ENCODE measurements at places on chromosomes 5 and 9.

DNA sequence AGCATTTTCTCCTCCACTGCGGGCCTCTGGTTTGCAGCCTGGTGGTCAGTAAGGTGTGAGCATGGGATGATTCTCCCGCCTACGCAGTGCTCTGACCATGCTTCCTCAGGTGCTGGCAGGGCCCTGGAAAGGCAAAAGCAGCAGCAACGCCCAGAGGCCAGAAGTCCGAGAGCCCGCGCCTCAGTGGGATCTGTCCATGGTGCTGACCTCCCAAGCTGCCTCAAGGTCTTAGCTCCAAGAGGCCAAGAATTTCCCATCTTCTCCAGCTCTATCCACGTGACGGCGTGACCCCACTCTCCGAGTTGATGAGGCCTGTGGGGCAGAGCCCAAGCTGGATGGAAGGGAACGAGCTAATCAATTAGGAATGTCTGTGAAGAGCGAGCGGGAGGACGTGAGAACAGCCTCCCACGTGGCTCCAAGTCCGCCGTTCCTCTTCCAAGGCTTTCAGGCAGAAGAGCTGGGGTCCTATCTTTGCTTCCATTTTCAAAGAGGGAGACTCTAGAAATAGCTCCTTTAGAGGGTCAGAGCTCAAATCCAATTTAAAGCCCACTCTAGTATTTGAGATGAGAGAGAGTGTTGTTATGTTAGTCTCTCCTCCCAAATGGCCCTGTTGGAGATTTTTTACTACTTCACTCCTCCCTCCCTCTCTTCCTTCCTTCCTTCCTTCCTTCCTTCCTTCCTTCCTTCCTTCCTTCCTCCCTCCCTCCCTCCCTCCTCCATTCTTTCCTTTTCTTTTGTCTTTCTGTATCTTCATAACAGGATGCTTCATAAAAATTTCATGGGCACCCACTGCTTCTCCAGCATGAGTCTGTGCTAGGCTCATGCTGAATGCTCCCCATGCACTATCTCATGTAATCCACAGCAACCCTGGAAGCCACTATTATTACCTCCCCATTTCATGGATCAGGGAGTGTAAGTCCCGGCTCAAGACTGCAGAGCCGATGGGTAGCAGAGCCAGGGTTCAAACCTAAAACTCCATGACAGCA lies 69.3 kb downstream of the OLFM1 start:
- DNase-seq, result no peak

- DNase-seq, result no peak
Observed at GRCh38 chr9:127509261-127509954, 58.1 kb downstream of the LRSAM1 start.

DNA sequence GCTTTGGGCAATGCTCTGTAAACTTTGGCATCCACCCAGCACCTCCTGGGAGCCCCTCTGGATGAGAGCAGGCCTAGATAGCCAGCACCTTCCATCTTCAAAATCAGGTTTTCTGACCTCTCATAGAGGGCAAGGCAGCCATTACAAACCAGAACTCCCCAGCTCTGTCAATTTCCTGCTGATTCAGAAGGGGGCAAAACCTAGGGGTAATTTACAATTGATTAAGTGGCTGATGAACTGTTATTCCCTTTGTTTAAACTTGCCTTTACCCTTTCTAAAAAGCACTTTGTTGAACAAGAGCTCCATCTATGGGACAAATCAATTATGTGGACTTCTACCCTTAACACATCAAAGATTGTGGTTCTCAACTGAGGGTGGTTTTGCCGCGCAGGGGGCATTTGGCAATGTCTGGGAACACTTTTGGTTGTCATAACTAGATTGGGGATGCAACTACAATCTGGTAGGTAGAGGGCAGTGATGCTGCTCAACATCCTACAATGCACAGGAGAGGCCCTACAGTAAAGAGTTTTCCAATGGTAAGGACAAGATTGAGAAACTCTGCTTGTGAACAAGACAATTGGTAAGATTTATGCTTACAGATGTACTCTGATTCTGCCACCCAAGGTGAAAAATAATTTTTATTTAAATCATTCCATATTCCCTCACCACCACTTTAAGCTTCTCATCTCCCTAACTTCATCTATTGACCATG lies 184.1 kb downstream of the MARCHF11 start:
- no peak for DNase-seq

GRCh38 chr9:115456515-115456914 lies 338.6 kb upstream of the TNC start:
- no peak for DNase-seq

DNA sequence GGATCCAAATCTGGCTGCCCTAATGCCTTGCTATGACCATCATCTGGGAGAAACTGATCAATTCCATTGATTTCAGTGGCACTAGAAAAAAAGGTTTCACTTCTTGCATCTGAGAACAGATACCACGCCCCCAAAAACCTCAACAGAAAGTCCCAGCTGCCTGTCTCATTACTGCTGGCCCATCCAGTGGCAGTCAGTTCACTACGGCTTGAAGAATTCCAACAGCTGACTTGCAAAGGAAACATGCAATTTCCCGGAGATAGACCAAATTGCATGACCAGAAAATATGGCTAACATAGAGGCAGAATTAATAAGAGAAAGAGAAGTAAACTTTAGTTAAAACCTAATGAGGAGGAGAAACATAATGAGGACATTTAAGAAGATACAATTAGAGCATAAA lies 48.6 kb downstream of the UGCG start:
- no peak for DNase-seq

GRCh38 chr5:121182788-121183490 lies 668.7 kb upstream of the FTMT start:
- no peak for DNase-seq

DNA sequence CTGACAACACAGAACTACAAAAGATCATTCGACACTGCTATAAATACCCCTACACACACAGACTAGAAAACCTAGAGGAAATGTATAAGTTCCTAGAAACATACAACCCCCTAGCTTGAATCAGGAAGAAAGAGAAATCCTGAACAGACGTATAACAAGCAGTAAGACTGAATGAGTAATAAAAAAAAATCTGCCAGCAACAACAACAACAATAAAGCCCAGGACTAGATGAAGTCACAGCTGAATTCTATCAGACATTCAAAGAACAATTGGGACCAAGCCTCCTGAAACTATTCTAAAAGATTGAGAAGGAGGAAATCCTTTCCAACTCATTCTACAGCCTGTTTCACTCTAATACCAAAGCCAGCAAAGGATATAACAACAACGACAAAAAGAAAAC lies 68.2 kb upstream of the SLIT3 start:
- DNase-seq, result no peak

DNA sequence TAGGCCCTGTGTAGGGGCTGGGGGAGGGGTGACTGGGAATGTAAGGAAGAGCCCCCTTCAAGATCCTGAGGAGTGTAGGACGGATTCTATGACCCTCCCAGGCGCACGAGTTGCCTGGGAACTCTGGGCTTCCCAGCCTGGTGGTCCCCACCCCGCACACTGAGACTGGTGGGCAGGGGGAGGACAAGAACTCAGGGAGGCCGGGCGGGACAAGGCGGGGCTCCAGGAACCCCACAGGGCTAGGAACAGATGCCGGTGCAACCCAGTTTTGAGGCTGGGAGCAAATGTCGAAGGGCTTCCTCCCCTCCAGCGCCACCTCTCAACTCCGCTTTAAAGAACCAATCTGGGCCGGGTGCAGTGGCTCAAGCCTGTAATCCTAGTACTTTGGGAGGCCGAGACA lies 1.3 kb upstream of the VDAC1 start:
- no peak for DNase-seq

DNA sequence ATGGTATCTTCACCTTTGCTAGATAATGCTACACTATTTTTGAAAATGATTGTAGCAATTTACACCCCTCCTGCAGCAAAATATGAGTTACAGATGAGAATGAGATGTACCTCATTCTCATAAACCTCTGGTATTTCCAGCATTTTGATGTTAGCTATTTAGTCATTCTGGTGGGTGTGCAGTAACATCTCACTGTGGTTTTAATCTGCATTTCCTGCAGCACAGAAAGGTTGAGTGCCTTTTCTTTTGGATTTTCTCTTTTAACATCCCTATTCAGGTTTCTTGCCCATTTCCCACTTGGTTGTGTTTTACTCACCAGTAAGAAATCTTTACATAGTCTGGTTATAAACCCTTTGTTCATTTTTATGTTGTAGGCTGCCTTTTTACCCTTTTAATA lies 206.2 kb downstream of the NR3C1 start:
- no peak for DNase-seq
